ENCODE measurements at places on chromosomes 7 and 10.

- no peak for DNase-seq
Observed at GRCh38 chr7:80637911-80638765, at the start of gene CD36. TSS of gene CD36 (plus strand) at chr7:80638642. CDS start at chr7:80646741, 8,099 bp downstream.

- DNase-seq: no peak
Observed at GRCh38 chr10:45219416-45219815, 96.0 kb downstream of the OR13A1 start.

DNA sequence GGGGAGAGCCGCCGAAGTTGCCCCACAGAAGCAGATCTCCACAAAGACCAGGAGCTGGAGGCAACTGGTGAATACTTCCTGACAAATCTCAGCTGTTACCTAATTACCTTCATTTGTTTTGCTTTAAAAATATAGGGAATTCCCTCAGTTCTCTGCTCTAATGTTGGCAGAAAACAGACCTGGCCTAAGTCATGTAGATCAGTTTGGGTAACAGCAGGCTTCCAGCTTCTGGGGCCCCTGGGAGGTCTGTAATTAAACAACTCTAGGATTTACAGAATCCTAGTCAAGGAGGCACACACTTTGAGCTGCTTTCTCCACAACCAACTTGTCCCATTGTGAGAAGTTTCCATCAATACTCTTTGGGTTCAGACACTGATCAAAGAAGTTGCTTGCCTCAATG is 123.4 kb downstream of the HTR7 start:
- DNase-seq: no peak

- no peak for DNase-seq
Observed at GRCh38 chr10:34169131-34169530, 646.0 kb downstream of the PARD3 start.

DNA sequence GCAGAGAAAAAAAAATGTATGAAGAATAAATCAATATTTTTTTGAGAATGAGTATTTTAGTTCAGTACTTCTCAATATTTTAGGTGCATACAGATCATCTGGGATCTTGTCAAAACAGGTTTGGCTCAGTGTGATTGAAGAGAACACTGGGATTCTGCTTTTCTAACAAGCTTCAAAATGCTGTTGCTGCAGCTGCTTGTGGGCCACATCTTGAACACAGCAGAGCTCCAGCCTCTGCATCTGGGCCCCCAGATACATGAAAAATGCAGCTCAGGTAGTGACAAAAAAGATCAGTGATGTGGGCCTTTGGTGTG is 1177.1 kb upstream of the C7orf33 start:
- DNase-seq: no peak
